IPS DF 19.7 (cell line): ENCODE measurements at places on chromosomes 2 and 18.

GRCh38 chr2:191951832-191952231 lies 104.9 kb upstream of the CAVIN2 start:
- no peak for DNase-seq

GRCh38 chr2:159119652-159120257 lies 151.3 kb downstream of the TANC1 start:
- no peak for DNase-seq

DNA sequence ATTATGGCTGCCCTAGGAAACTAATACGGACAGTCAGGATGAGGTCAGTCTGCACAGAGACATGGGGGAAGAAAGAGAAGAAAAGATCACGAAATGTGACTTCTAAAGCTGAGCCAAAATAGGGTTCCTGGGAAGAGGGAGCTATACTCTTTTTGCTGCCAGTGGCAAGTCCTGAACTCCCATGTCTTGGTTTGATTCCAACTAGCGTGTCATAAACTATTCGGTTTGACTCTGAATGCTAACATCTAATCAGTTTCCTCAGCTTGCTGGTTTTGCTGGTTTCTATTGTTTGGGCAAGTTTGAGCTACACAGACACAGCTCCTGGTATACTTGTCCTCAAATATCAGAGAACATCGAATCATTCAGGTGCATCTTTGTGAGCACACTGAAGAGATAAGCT lies 80.5 kb upstream of the CYP1B1 start:
- no peak for DNase-seq

- no peak for DNase-seq
These were observed 837.4 kb upstream of the ID2 start for GRCh38 chr2:7844414-7844965.

DNA sequence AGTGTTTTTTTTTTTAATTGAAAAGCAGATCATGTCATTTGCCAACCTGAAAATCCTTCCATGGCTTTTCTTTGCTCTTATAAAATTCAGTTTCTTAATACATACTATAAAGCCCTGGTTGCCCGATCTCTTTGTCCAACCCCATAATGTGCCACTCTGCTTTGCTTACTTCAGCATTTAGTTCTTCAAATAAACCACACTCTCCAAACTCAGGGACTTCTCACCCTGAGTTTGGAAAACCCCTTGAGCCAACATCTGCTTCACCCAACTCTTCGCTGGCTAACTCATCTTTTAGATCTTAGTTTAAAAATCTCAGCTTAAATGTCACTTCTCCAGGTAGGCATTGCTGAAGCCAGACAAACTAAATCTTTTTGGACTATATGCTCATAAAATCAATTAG lies 1.3 kb upstream of the STAT1 start:
- DNase-seq = no peak

GRCh38 chr2:160429248-160430000 lies 64.2 kb downstream of the RBMS1 start:
- no peak for DNase-seq

DNA sequence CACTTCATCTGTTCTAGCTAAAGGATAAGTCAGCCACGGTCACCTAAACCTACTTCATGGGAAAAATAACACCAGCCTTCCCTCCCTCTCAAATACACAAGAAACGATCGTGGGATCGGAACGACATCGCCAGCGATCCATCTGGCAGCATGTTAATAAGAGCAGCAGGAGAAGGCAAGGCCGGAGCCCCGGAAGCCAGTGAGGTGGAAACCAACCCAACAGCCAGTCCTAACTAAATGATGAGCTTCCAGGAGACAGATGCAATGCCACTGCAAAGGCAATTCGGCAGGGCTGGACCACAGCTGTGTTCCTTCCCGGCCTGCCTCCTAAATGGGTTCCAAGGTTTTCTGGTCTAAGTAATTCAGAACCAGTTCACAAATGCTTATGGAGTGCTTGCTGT lies 117.5 kb downstream of the TMEM163 start:
- DNase-seq = no peak

DNA sequence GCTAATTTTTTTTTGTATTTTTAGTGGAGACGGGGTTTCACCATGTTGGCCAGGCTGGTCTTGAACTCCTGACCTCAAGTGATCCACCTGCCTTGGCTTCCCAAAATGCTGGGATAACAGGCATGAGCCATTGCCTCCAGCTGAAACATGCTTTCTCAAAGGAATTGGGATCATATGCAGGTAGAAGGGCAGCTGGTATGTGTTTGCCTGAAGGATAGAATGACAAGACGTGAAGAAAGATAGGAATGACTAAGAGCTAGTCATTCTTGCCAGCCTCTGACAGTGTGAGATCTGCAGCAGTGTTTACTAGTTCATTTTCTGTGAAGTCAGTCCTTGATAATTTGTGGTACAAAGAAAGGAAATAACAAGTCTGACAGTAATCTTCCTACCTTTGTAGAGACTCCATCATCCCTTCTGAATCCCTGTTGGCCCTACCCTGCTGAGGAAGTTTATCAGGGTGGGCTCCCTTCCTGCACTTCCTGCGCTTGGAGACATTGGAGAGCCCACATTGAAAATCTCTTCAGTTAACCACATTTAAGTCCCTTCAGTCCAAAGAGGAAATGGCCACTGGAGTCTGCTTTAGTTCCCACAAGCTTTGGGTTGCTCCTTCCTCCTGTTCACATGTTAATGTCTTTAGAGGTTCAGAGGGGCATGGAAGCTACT lies 14.7 kb downstream of the CFLAR start:
- DNase-seq = no peak

DNA sequence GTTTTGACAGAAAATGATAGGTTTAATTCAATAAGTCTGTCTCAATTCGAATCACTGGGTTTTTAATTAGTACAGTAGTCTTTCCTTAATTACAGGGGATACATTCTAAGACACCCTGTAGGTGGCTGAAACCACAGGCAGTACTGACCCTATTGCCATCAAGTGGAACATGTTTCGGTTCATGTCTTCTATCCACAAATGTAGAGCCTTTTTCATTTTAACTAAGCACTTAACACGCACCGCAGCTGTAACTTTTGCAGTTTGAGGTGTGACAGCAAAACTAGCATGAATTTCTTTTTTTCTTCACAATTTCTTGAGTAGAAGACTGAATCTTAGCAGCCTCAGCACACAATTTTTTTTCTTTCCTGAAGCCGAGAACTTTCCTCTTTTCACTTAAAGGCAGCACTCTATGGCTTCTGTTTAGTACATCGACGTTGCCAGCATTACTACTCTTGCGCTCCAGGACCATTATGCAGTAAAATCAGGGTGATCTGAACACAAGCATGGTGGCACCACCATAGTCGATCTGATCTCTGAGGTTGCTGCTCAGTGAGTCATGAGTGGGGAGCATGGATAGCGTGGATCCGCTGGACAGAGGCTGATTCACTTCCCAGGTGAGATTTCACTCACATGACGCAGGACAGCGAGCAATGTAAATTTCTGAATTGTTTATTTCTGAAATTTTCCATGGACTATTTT lies 805.1 kb downstream of the RNF144A start:
- DNase-seq = no peak

DNA sequence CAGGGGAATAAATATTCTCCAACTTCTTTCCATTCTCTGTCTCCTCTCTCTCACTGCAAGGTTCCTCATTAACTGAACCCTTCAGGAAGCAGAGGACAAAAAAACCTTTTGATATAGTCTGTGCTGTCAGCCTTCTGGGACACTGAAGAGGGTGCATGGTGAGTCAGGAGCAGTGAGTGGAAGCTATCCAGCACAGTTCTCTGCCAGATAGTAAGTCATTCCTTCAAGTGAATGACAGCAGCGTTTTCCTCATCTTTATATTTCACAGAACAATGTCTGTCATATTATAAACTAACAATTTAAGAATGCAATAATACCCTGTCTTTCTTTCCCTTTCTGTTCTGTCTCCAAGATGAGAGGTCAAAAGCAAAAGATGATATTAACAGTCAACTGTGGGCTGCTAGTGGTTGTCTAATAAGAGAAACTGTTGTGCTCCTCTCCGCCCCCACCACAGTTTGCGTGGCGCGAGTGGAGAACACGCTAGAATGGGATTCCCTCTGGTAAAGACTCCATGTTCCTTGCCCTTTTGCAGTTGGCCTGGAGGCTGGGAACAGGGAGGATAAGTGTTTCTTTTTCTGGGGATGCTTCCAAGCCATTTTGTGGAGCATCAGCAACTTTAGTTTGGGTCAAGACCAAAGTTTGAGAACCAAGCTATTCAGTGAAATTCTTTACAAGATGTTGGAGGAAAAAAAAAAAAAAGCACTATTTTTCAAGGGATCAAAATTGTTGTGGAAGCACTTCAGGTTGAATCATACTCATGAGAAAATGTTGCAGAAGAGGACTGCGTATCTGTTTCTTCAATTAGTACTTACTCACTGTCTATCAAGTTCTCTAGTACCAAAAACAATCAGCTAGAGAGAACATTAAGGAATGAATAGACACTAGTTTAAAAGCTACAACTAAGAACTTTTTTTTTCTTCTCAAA lies 430.2 kb downstream of the SETBP1 start:
- no peak for DNase-seq

DNA sequence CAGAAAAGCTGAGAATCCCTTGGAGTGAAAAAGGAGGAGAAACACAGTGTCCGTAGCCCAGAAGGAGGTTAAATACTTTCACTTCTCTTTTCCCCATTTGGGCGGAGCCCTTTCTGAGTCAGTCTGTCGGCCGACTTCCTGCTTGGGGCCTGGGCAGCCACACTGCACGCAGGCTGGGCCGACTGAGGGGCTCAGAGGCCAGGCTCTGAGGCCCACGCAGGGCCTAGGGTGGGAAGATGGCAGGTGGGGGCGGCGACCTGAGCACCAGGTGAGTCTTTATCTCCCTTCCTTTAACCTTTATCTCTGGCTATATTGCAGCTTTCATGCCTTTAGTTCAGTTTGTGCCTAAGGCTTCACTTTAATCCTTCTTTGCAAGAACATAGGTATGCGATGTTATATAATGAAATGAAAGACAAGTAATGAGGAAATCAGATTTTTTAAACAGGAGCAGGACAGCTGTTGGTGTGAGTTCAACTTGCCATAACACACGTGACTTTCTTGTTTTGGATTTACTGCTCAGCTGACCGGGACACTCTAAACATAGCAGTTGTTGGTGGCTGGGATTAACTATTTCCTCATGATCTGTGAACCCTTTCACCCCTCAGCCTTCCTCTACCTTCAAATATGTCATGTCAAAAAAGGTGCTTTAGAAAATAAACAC lies at the start of gene SP100:
TSS of gene SP100 (plus strand) at position 141 of the 661 bp plus-strand sequence. CDS start at position 237, 96 bp downstream.
- DNase-seq = no peak

DNA sequence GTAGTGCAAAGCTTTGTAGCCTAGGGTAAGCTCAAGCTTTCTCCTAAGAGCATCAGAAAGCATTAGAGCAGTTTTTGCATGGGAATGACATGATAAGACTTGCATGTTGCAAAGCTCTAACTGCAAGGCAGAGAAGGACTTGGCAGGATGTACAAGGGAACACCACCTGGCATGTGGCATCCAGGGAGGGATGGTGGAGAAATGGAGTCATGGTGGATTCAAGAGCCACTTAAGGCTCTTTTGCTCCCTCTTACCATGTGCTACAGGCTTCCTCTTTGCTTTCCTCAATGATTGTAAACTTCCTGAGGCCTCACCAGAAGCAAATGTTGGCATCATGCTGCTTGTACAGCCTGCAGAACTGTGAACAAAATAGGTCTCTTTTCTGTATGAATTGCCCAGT lies 266.0 kb downstream of the GLI2 start:
- DNase-seq = no peak

DNA sequence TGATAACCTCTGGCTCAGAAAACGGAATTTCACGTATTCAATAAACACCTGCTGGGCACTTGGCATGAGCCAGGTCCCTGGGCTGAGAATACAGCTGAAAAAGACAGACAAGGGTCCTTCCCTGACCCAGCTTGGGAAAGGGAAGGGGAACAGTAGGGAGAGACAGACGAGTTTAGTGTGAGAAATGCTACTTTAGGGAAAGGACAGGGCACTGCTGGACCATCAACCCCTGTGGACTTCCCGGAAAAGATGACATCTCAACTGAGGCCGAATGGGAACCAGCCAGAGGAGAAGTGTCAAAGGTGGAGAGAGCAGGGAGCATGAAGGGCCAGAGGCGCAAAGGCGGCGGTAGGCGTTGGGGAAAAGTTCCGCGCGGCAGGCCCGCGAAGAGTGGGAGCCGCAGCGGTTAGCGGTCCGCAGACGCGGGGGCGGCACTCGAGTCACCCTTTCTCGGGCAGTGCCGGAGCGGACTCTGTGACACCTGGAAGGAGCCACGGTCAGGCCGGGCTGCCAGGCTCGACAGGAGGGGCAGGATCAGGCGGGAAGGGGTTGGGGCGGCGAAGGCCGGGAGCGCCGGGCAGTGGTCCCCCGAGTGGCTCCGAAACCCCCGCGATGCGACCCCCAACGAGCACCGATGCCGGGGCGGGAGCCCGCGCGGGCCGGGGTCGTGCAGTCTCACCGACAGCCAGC lies 519 bp downstream of the TEX261 start:
- DNase-seq = no peak

DNA sequence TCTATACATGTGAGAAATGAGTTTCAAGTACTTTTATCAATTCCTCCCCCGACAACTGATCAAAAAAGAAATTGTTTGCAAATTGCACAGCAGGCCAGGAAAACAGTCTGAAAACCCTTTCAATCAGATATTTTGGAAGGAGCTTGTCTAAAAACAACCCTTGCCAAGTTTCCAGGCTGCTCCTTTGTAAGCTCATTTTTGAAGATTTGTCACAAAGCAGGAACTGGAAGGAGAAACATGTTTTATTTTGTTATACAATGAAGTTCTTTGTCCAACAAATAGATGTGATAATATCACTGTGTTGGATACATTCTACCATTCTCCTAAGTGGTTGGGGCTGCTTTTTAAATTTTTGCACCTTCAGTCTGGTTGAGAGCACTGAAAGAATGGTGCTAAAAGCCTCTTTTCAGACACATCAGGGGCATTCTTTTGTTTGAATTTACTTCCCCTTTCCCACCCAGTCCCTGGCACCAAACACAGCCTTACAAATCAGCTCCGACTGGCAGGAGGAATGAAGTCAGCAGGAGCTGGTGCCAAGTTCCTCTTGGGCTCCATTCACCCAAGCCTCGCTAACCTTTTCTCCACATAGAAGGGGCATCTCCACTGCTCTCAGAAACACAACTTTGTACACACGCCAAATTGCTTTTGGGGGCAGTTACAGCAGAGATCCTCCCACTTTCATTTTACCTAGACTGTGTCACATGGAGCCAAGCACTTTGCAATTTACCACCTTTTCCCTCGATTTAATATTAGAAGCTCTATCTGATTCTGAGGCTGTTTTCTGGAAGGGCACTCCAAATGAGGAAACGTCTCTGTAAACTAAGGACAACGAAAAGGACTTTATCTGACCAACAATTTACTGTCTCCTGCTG lies 88.0 kb downstream of the C1D start:
- no peak for DNase-seq

GRCh38 chr18:80000877-80001276 lies 12.5 kb upstream of the TXNL4A start:
- no peak for DNase-seq

DNA sequence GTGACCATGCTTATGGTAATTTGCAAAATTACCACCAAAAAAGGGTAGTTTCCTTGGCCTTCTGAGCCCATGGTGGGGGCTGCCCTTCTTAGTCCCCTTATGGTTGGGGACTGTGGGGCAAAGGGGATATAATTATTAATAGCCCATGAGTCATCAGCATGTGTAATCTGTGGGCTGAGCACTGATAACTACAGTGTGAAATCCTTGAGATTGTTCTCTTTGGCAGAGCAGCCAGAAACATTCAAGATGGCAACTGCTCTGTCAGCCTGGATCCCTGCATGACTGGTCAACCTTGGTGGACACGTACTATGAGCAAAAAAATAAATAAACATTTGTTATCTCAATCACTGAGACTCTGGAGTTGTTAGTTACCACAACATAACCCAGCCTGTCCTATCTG lies 61.3 kb downstream of the MGAT4A start:
- DNase-seq = no peak

- DNase-seq = no peak
These were observed 36.6 kb upstream of the COL3A1 start for GRCh38 chr2:188937228-188938220.
